Gastrocnemius medialis (tissue), 4 donors: ENCODE measurements at places on chromosomes 2 and 18.

GRCh38 chr18:39752351-39752750, 2186.8 kb upstream of the CELF4 start:
- no peak for DNase-seq

GRCh38 chr2:86171295-86171694, 24.0 kb downstream of the IMMT start:
- no peak for DNase-seq

GRCh38 chr2:226413498-226414130, 386.0 kb downstream of the IRS1 start:
- DNase-seq = no peak

GRCh38 chr2:173198327-173198726, 122.7 kb downstream of the MAP3K20 start:
- DNase-seq = no peak

DNA sequence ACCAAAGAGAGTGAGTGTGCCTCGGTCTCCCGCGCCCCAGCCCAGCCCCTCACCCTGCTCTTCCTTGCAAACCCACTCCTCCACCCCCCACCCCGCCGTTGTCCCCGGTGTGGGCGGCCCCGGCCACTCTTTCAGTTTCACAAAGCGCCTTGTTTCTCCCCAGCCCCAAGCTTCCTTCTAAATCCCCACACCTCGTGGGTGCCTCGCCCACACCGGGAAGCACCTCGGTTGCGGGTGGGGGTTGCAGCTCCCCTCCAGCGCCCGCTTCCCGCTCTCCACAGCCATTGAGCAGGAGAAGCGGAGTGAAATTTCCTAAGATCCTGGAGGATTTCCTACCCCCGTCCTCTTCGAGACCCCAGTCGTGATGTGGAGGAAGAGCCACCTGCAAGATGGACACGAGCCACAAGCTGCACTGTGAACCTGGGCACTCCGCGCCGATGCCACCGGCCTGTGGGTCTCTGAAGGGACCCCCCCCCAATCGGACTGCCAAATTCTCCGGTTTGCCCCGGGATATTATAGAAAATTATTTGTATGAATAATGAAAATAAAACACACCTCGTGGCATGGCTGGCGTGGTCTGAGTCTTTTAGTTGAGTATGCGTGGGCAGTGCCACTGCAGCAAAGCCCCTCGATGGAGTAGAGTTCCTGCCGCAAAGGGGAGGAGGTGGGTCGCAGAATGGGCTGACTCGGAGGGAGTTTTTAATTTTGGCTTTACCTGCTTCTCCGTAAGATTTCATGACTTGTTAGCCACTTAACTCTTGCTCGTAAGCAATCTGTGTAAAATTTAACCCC, 848 bp downstream of the TMSB10 start:
- DNase-seq = no peak

- no peak for DNase-seq
These were observed 94.4 kb downstream of the VWA3B start for GRCh38 chr2:98181346-98181745.

DNA sequence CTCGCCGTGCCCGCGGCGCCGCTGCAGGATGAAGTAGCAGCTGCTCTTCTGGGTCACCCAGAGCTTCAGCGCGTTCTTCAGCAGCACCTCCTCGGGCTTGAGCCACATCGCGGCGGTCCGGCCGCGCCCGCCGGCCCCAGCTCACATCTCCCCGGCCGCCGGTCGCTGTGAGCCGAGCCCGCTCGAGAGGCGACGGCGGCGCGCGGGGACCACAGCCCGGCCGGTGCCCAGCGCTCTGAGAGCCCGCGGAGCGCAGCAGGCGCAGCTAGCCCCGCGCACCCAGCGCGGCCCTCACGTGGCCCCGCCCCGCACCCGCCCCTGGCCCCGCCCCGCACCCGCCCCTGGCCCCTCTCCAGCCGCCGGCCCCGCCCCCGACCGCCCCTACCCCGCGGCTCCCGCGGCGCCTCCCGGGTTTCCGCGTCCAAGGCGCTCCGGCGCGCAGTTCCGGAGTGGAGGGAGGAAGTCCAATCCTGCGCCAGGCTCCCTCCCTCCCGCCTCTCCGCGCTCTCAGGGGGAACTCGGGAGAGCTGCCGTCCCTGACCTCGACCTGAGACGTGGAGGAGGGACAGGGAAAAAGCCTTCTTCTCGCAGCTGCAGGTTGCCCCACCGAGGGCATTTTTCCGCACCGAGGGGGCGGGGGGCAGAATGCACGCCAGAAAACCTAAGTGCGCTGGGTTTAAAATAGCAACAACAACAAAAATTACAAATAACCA, at the start of gene TBC1D8:
TSS of gene TBC1D8 (minus strand) at position 237 of the 713 bp plus-strand sequence. CDS start at position 108, 129 bp downstream.
- peak; percentile 90 for DNase-seq

- DNase-seq = no peak
These were observed 161.5 kb upstream of the SKOR2 start for GRCh38 chr18:47412924-47413323.

- DNase-seq = no peak
These were observed 67.7 kb downstream of the REL start for GRCh38 chr2:60948926-60949579.

DNA sequence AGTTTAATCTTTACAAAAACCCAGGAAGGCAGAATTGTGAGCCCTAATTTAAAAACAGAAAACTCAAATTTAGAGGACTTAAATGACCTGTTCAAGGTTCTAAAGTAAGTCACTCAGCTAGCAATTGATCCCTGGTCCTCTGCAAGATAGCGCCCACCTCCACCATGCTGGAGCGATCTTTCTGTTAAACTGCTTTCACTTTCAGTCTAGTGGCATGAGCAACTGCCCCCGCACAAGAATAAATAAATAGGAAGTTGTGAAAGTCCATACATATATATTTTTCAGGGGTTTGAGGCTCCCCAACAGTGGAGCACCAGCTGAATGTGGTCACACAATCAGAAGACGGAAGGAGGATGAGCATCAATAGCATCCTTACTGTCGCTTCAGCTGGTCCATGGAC, 217.9 kb downstream of the NAPG start:
- DNase-seq = no peak

GRCh38 chr2:16244153-16244965, 304.0 kb downstream of the MYCN start:
- no peak for DNase-seq

- no peak for DNase-seq
These were observed 9.5 kb upstream of the INSIG2 start for GRCh38 chr2:118078734-118079133.

GRCh38 chr18:77108821-77109647, 23.5 kb downstream of the MBP start:
- no peak for DNase-seq

- no peak for DNase-seq
These were observed 17.7 kb downstream of the SLC66A2 start for GRCh38 chr18:79933765-79934164.

DNA sequence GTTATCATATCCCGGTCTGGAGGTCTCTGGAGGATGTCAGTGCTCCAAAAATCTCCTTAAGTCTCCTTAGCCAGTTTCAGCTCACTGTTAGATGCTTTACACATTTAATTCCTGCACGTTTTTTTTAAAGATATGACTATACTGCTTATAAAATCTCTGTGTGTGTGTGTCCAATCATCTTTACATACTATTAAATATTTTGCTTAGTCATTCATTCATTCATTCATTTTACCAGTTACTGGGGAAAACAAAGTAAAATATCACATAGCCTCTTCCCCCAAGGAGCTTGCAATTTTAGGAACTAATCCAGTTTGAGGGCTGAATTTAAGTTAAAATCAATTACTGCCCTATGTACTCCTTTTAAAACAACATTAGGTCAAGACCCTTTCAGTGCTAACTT, 293.2 kb upstream of the LYPD1 start:
- DNase-seq = no peak

GRCh38 chr2:85501248-85501647, 37.7 kb upstream of the MAT2A start:
- no peak for DNase-seq

DNA sequence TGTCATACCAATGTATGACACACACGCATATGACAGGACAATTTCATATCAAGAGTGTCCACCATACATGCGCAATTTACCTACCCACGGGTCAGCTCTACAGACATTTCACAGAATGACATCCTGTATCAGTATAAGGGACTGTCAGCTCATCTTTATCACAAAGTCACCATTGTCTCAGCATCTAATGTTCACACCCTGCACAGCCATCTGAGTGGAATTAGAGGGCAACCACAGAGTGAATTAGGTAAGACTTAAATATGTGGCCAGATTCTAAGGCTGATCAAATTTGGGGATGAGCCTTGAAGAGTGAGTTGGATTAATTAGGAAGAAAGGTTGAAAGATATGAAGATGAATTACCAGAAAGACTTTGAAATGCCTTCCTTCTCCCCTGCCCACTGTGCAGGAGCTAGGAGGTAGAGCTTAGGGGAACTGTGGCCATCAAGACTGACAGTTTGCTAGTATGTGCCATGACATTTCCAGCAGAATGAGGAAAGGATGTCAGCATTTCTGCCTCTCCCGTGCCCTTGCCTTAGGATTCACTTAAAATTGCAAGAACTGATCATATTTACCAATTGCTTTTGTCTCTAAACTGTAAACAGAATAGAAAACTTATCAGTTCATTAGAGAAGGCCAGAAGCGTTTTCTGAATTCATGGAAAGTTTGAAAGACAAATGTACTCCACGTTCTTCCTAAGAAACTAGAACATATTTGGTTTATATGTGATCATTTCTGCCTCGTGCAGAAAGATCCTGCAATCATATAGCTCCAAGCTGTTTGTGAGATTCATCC, 121.1 kb downstream of the DDX1 start:
- no peak for DNase-seq

GRCh38 chr2:86254576-86255538, 55.6 kb downstream of the MRPL35 start:
- DNase-seq = no peak

DNA sequence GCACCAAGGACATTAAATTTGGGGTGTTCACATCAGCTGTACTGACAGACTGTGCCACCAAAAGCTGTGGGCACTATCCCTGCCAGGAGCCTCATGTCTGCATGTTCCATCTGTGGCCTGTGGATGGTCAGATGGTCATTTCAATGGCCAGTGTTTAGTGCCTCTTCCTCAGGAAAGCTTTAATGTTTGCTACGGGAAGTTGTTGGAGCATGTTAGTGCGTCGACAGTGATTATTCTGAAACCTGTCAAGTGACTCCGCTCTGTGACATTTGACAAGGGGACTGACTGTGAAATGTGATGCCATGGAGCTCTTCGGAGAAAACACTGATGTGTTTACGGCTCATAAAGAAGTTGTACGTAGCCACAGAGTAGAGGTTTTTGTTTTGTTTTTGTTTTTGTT, 18.7 kb upstream of the RGPD4 start:
- DNase-seq = no peak

GRCh38 chr2:106116248-106116647, 77.9 kb downstream of the UXS1 start:
- DNase-seq = no peak

DNA sequence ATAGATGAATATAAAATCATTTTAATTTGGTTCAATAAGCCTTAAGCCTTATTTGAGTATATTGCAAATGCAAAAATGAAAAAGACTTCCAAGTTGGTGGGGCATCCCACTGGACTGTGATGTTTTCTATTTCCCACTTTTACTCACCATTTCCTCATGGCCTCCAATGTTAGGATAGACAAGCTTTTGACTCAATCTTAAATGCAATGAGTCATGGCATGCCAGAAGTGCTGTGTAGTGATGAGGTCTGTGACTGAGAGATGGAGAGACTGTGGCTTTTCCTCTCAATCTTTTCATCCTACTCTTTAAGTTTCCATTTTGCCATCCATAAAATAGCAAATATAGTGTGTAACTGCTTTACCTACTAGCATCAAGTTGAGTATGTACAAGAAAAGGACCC, 1401.2 kb upstream of the CELF4 start:
- DNase-seq = no peak

DNA sequence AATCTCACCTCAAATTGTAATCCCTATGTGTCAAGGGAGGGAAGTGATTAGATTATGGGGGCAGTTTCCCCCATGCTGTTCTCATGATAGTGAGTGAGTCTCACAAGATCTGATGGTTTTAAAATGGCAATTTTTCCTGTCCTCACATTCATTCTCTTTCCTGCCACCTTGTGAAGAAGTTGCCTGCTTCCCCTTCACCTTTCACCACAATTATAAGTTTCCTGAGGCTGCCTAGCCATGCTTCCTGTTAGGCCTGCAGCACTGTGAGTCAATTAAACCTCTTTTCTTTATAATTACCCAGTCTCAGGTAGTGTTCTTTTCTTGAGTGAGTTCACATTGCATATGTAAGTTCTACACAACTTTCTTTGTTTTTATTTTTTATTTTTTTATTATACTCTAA, 271.5 kb downstream of the EXOC6B start:
- no peak for DNase-seq

DNA sequence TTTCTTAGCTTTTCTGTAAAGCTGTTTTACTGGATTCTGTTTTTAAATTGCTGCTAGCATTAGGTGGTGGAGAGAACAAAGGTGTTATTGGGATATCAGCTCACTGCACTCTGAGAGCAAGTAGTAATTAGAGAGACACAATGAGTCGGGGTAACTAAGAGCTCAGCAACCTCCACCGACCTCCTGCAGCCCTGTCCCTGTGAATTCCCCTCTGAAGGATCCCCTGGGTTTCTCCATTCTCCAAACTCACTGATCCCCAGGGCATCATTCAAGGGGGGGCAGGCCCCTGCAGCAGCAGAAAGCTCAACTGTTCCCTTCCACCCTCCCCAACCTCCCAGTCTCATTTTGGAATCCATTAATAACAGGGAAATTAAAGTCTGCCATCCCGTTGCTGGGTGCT, 73.0 kb downstream of the MTCL1 start:
- no peak for DNase-seq

- no peak for DNase-seq
These were observed 7.7 kb downstream of the LOXL3 start for GRCh38 chr2:74546004-74546403.

DNA sequence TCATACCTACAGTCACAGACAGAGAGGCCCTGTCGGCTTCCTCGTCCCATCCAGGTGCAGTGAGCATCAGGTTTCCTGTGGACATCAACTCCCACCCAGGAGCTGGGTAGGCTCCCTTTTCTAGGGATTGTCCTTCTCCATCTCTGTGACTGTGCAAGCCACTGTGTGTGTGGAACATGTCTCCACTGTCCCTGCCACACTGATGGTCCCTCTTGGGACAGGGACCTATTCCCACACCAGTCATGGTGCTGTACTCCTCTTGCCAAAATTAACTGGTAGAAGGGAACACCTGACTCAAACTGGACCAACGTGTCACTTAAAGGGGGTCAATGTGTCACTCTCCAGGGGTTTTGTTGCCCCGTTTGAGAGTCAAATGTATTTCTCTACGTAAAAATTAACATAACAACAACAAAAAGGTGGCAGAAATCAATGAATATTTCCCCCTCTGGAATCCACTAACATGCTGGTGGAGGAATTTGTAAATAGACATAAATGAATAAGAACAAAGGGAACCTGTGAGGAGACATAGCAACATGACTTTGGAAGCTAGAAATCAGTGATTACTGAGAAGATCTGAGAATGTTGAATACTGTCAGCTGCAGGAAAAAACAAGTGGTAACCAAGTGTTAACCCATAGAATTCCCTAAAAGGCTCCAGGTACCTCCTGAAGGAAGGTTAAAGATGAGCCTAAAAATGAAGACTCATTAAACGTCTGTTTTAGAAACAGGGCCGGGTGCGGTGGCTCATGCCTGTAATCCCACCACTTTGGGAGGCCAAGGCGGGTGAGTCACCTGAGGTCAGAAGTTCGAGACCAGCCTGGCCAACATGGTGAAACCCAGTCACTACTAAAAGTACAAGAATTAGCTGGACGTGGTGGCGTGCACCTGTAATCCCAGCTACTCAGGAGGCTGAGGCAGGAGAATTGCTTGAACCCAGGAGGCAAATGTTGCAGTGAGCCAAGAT, 40.4 kb downstream of the SH2D6 start:
- no peak for DNase-seq
